ENCODE measurements at places on chromosomes 4 and X. TPM values are rescaled to one million over a fixed set of nuclear protein-coding genes. Genes with fewer than 3 reads are reported as not detected.

DNA sequence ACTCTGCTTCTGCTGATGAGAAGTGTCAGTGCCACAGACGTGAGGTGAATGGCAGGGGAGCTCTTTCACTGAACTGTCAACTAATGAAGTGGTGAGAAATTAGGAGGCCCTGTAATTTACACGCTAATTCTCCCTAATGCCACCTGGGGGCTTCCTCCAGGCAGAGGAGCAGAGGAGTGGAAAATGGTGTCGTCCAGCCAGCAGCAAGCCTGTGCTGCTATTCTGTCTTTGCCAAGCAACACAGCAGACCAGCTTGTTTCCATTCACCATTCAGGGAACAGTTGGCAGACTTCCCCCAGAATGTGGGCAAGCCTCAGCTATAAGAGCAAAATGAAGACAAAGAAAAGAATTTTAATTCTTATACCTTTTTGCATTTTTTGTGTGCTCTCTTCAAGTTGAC, 245.2 kb upstream of the TET2 start:
- DNase-seq, result no peak

- no peak for DNase-seq
Measured at GRCh38 chr4:100106982-100107381, 83.3 kb downstream of the DDIT4L start.

TIMM8A gene
- 22.0 TPM for total RNA-seq

- no peak for DNase-seq
Measured at GRCh38 chrX:13189380-13189779, 130.5 kb downstream of the ATXN3L start.

UGT2A3 gene
- total RNA-seq, result 26.8 TPM

GRCh38 chr4:83561381-83561780, 25.5 kb downstream of the GPAT3 start:
- DNase-seq, result peak; percentile 46

DNA sequence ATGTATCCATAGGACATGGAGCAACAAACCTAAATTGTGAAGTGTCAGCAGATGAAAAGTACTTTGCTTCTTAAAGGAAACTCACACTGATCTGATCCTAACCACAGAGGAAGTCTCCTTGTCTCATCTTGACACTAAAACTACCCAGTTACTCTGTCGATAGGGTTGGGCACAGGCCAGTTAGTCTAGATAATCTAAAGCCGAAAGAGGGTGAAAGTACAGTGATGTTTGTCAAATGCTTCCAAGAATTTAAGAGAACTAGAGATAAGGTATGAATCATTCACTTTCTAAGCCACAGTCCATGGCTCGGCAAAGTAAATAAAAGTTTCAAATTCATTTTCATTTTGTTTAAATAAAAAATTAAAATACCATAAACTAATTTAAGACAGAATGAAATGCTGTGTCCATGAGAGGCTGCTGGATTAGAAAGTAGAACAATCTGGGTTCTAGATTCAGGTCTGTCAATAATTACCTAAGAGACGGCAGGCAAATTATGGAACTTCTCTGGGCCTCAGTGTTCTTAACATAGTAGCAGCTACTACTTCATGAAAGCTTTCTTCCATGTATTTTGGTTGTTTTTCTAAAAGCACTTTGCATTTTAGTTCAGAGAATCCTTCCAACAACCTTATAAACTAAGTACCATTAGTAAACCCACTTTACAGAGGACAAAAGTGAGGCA, 176.7 kb downstream of the LDB2 start:
- DNase-seq, result peak; percentile 53
